T-helper 1 cell (primary cell): ENCODE measurements at places on chromosomes 6 and 20.

GRCh38 chr6:168441434-168442391 is 729 bp downstream of the SMOC2 start:
- DNase-seq, result no peak

DNA sequence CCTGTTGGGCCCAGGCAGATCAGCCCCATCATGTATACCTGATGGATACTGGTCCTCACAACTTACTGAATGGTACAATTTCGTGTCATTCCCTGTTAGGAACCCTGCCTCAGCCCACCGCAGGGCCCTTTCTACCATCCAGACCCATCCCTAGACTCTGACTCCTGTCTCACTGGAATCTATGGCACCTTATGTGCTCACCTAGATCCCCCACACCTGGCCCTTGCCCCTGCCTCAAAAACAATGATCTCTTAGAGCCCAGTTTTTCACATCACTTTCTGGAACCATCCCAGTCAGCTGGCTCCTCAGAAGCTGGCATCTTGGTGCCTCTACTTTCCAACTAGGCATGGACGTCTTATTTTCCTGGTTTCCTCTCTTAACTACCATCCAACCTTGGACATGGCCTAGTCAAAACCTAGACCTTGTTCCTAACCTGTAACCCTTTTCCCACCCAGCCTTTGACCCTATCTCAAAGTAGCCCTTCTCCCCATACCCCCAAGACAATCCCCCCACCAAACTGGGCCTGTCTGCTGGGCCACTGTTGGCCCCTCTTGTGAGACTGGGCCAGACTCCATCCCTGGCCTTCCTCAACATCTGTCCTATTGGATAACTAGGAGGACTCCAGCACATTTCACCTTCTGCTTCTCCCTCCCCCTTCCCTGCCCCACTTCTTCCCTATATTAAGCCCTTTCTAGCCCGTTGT is 981 bp downstream of the HM13 start:
- DNase-seq, result no peak

- DNase-seq, result no peak
Measured at GRCh38 chr20:4604580-4604979, 117.1 kb upstream of the PRND start.

GRCh38 chr6:20879526-20879925 is 345.3 kb downstream of the CDKAL1 start:
- DNase-seq, result no peak

GRCh38 chr6:41055149-41055548 is 2.1 kb downstream of the APOBEC2 start:
- DNase-seq, result no peak

DNA sequence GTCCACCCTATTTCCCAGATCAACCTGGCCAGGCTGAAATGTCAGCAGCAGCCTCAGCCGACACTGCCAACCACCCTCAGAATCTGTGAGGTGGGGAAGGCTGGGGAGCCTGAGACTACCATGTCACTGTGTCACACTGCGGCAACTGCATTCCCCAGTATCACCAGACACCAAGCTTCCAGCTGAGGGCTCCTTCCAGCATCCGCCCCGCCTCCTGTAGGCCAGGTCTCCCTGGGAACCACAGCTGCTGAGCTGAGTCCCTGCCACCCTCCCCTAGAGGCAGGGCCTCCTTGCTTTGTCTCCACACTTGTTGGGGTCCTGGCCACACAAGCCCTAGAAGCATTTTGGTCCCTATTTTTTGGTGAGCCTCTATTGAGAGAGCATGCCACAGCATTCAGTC is 115.7 kb downstream of the UNC5CL start:
- DNase-seq, result no peak

- DNase-seq, result no peak
Measured at GRCh38 chr6:160457823-160458222, 109.6 kb downstream of the SLC22A3 start.

DNA sequence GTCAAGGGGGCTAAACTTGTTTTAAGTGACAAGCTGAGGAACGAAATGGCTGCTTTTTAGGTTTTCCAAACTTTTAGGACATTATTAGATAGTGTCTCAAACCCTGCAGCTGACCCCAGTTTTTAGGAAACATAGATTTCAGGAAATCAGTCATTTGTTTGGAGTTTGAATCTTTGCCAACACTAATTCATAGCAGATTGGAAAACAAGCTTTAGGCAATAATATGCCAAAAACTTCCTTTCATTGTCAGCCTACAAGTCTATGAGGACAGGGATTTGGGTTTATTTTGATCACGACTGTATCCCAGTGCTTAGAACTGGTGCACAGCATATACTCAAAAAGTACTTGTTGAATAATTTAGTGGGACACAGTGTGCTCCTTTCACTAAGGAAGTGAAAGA is 123.2 kb downstream of the TINAG start:
- no peak for DNase-seq

DNA sequence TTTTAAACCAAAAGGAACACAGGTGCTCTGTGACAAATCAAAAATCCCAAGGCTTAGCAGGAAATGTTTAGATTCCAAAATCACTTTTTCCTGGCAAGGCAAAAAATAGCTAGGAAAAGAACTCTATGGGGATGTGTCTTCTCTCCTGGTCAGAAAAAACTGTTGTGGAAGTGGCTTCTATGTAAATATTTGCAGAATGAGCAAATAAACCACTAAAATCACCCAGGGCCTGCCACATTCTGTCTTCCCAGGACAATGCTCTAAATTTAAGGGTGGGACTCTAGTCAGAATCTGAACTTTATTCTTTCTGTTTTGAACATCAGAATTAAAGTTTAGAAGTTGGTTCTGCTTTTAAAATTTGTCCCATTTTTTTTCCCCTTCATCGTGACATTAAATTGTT is 29.3 kb downstream of the GCM1 start:
- no peak for DNase-seq

DNA sequence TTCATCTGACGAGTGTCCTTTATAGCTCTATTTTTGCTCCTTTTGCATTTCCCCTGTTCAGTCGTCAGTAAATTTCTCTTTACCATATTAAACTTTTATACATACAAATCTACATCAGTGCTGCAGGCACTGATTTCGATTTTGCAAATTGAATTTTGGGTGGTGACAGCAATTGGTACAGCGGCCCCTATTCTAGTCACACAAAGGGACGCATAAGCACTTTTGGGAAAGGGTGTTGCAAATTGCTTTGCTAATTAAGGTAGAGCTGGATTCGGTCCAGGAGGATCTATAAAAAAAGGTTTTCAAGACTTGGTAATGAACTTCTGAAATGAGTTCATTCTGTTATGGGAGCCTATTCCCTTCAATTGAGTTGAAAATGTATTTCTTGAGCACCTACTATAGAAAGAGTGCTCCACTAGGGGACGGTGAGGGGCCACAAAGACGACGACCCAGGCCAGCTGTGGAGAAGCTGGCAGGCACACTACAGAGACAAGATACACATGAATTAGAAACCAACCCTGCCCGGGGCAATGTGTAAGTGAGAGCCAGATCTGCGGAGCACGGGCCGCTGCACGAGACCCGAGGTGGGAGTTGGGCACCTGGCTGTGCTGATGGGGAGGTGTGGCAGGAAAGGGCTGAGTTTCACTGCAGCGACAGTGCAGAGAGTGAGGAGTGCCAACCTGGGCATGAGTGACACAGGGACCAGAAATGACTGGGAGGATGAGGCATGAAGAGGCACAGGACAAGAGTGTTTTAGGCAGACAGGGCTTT is 5.4 kb downstream of the UQCC2 start:
- no peak for DNase-seq
